ENCODE measurements at places on chromosomes 1 and 21.

- DNase-seq: peak; percentile 44
Observed at GRCh38 chr1:47755101-47755990, 241.8 kb downstream of the TRABD2B start.

- no peak for DNase-seq
Observed at GRCh38 chr1:13587256-13588030, 3.8 kb downstream of the PDPN start.

- DNase-seq: peak; percentile 70
Observed at GRCh38 chr1:113811156-113811887, 954 bp downstream of the RSBN1 start.

DNA sequence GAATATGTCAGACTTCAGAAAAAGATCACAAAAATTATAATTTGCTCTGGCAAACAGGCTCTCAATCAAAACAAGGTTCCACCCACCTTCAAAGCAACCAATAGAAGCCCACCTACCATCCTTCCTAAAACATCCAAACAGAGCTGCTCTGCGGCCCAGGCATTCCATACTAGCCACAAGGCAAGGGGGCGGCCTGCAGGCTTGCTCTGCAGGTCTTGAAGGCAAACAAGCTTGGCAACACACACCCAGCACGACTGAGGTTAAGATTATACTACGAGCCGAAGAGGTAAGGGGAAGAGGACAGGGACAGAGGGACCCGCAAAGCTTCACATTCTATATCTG is 207.3 kb downstream of the SLC45A1 start:
- no peak for DNase-seq

GRCh38 chr1:66438062-66438461 is 95.9 kb upstream of the SGIP1 start:
- DNase-seq: no peak

DNA sequence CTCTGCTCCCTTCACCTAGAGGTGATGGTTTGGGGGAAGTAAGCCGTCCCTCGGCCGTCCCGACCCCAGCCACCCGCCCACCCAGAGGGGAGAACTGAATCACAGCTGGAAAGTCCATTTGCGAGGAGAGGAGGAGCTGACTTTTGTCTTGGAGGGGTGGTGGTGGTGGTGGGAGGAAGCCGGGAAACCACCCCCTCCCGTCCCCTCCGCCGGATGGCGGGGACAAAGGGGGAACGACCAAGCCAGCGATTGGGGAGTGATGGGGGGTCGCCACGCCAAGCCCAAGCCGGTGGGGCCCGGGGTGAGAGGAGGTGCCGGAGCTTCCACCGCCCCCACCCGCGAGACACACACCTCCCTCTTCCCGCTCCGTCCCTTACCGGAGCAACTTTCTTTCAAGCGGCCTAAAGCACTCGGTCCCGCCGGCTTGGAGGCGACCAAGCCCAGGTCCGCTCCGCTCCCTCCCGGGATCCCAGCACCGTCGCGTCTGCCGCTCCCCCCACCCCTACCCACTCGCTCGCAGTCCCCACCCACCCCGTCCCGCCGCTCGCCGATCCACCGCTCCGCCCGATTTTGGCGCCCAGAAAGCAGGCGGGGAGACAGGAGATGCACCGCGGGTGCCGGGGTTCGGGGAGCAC is 540 bp downstream of the ARHGEF2 start:
- peak; percentile 41 for DNase-seq

DNA sequence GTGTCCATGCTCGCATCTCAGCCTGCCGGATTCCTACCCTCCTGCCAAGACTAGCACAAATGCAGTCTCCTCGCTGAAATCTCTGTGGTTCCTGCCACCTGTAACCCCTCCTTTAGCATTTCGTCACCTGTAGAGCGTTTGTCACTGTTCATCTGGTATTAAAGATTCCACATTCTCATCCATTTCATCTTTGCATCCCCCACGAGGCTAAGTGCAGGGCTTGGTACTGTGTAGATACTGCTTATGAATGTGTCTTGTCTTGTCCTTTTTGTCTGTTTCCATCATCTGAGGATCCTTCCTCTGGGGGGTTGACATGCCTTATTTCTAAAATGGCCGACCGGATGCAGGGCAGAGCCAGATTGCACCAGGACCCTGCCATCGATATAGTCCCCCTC is 53.7 kb upstream of the DNAJC6 start:
- DNase-seq: peak; percentile 41

DNA sequence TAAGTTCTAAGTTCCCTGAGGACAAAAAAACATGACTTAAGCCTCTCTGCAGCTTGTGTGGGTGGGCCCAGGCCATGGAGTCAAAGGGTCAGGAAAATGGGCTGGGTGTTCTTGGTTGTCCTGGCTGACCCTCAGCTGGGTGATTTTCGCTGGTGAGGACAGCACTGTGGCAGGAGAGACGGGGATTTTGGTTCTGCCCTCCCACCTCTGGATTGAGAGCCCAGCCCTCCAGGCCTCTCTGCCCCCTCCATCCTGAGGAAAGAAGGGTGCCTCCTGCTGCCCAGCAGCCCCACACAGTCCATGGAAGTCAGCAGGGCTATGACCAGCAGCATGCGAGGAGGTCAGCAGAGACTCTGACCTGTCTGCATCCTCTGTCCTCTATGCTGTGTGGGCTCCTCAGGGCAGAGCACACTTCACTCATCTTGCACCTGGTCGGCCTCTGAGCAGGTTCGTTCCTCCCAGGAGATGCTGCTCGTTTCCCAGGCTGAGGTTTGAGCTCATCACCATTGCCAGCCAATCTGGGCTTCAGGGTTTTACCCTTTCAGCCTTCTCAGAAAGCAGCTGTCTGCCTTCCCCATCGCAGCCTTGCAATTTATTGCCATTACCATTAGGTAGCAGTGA is 26.5 kb downstream of the PHGDH start:
- DNase-seq: no peak

GRCh38 chr1:1543706-1544099 is 3.3 kb upstream of the TMEM240 start:
- no peak for DNase-seq

- DNase-seq: peak; percentile 21
Observed at GRCh38 chr1:35619237-35620121, 21.8 kb downstream of the PSMB2 start.

GRCh38 chr1:29309075-29309474 is 72.8 kb downstream of the PTPRU start:
- DNase-seq: no peak

- DNase-seq: no peak
Observed at GRCh38 chr1:184734980-184735379, 19.7 kb downstream of the EDEM3 start.

DNA sequence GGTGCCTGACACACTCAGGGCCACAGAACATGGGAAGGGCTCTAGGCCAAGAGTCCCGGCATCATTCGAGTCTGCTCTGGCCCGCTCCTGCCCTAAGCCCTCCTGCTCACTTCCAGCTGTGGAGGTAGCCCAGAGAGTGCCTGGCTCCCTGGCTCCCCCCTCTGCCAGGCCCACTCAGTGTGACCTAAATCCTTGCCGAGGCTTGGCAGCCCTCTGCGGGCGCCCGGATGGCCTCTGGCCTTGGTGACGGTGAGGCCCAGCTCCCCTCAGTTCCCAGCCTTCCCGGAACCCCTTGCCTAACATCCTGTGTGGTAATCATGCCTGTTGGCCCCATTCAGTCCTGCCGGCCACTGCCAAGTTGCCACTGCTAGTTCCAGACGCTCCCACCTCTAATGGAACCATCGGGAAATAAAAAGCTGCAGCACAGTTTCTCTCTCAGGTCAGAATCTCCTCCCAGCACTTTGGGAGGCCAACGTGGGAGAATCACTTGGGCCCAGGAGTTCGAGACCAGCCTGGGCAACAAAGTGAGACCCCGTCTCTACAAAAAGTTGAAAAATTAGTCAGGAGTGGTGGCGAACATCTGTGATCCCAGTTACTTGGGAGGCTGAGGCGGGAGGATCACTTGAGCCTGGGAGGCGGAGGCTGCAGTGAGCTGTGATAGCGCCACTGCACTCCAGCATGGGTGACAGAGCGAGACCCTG is 1.2 kb upstream of the H6PD start:
- DNase-seq: no peak

GRCh38 chr21:35254765-35255138 is 205.7 kb upstream of the RUNX1 start:
- no peak for DNase-seq

- DNase-seq: peak; percentile 59
Observed at GRCh38 chr1:160428655-160429054, 28.3 kb downstream of the VANGL2 start.

GRCh38 chr1:57600424-57600823 is 176.6 kb upstream of the DAB1 start:
- no peak for DNase-seq

DNA sequence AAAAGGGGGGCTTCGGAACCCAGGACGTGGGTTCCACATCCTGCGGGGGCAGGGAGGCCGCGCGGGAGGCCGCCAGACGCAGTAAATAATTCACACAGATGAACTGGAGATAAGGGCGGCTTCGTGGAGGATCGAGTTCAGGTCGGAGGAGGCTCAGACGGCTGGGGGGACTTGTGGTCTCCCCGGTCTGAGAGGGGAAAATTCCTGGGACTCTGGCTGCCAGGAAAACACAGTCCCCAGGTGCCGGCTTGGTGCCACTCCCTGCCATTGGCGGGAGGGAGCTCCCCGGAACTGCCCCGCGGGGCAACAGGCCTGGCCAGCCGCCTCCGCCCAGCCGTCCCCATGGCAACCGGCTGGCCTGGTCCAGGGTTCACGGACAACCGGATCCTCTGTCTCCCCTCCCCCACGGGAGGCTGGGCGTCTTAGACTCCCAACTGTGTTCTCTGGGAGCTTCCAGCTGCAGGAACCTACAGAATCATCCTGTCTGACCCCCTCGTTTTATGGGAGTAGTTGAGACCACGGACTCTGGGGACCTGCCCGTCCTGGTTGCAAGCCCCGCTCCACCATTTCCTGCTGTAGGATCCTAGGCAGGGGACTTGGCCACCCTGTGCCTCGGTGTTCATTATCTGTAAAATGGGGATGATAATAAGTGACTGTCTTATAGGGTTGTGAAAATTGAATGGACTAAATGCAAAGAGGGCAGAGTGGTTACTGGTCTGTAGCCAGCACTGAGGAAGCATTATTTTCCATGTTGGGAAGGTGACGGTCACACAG is 9.6 kb downstream of the CAMK2N1 start:
- no peak for DNase-seq

DNA sequence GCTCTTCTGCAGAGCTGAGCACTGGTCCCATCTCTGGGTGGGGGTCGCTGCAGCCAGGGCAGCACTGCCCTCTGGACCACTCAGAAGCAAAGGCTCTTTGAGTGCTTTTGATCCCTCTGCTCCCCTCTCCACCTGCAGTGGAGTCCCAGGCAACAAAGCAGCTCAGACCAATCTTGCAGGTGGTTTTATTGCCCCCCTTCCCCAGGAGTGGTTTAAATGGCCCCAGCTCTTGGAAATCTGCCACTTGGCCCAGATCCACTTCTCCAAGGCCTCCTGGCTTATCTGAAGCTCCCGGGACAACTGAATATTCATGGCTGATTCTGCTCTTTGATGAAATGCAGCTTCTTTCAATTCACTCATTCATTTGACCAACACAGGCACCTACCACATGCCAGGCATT is 2.7 kb downstream of the STUM start:
- DNase-seq: no peak

- no peak for DNase-seq
Observed at GRCh38 chr1:209621286-209621685, 30.9 kb downstream of the LAMB3 start.

- DNase-seq: no peak
Observed at GRCh38 chr1:233613252-233614172, at the start of gene KCNK1. Gene KCNK1, plus strand, starts transcription at chr1:233614106. Its CDS starts 66 bp downstream, at chr1:233614172.

DNA sequence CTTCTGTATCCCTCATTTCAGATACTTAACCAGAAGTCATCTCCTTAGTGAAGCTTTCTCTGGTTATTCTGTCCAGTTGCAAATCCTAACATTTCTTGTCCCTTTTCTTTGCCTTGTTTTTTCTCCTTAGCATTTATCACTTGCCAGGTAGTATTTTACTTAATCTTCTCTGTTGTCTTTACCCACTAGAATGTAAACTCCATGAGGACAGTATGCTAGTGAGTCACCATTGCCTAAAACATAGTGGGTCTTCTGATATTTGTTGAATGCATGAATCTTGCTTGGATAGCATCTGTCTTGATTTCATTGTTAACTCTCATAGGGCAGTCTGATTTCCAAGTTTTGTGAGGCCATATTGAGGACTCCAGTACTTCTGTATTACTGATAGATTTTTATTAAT is 9.6 kb downstream of the CAPZA1 start:
- DNase-seq: no peak

DNA sequence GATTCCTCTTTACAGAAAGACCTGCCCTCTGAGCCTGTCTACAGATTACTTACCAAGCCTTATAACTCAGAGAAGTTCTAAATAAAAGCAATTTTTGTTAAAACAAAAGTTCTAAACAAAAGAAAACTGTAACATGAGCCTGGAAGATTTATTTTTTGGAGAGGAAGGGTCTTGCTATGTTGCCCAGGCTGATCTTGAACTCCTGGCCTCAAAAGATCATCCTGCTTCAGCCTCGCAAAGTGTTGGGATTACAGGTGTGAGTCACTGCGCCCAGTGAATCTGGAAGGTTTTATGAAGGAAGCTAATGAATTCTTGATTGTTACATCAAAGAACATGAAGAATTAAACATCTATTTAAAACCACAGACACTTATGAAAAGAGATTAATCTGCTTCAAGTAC is 27.1 kb downstream of the GPBP1L1 start:
- no peak for DNase-seq

GRCh38 chr1:14822493-14822892 is 224.0 kb downstream of the KAZN start:
- no peak for DNase-seq

DNA sequence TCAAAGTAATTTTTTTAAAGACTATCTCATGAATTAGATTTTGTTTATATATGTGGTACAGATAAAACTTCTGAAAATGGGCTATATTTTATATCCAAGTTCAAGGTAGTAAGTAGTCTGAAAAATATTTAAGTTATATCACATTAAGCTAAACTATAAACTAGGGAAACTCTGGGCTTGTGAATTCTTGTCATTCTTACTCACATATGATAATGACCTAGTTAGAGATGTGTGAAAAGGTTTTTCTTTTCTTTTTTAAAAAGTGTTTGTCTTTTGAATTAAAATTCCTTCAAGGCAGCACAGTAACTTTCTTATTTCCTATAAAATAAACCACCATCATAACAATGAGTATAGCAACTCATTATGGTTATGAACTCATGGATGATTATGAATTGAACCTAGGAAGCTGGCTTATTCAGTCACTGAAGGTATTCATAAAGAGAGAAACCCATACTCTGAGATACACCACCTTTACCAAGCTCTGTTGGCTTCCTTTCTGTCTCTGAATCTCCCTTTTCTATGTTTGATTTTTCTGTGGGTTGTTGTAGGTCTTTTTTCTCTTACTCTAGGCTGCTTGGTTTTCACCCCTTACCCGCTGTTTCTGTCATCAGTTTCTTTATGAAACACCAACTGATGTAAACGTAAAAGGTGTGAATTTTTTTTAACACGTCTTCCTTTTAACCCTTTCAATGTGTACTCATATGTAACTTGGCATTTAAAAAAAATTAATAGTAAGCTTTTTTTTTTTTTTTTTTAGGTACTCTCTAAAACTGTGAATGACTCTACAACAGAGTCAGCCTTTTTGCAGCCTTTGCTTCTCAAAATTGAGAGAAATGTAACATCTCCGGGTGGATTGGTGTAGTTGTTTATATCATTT is 25.2 kb downstream of the IL12RB2 start:
- DNase-seq: no peak

All from hematopoietic multipotent progenitor cell treated with erythropoietin and hydrocortisone succinate and interleukin-3 and kit ligand, for 17 days (in vitro differentiated cells).